ENCODE measurements at places on chromosomes 7 and 10.

- DNase-seq, result no peak
These were observed 183.7 kb downstream of the ELMO1 start for GRCh38 chr7:37265006-37265405.

DNA sequence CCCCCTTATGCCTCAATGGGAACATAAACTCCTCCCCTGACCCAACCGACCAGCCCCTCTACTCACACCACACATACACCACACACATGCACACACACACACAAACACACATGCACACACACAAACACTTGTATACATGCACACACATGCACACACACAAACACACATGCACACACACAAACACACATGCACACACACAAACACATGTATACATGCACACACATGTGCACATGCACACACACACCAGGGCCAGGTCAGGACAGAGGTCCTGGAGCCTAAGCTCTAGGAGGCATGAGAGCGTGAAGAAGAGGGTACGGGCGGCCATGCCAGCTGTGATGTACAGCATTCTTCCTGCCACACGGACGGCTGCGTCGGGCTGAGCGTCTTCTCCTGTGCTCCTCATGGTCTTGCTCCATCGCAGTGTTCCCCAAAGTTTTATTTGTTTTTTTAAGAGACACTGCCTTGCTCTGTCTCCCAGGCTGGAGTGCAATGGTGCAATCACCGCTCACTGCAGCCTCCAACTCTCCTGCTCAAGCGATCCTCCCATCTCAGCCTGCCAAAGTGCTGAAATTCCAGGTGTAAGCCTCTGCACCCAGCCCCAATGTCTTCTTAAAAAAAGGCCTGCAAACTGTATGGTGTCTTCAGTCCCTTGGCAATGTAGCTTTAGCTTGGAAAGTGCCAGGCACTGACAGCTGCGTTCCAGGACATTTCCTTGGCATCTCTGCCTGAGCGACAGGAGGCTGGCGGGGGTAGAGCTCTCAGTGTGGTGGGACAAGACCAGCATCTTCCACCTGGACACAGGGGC is 38.8 kb upstream of the INPP5A start:
- DNase-seq, result no peak

- DNase-seq, result no peak
These were observed 1.5 kb upstream of the H2AZ2 start for GRCh38 chr7:44849259-44849884.

- DNase-seq, result no peak
These were observed 673.1 kb upstream of the PHF14 start for GRCh38 chr7:10300577-10300976.

DNA sequence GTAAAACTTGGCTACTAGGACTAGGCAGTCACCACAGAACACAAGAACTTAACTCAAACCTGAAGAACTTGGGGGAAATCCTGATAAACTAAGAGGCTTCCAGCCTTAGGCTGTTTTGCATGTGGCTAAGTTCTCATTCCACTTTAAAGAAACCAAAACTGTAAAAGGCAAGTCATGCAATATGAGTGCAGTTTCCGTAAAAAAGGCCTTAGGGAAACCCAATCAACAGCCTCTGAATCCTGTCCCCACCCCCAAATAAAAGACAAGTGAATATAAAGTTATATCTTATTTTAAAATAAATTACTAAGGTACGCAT is 95.1 kb downstream of the USP6NL start:
- no peak for DNase-seq

GRCh38 chr7:139844779-139845442 is 15.8 kb downstream of the TBXAS1 start:
- no peak for DNase-seq

GRCh38 chr7:26199301-26200037 is 1.1 kb downstream of the HNRNPA2B1 start:
- peak; percentile 56 for DNase-seq

- no peak for DNase-seq
These were observed 196.7 kb downstream of the HGF start for GRCh38 chr7:81573128-81573527.

DNA sequence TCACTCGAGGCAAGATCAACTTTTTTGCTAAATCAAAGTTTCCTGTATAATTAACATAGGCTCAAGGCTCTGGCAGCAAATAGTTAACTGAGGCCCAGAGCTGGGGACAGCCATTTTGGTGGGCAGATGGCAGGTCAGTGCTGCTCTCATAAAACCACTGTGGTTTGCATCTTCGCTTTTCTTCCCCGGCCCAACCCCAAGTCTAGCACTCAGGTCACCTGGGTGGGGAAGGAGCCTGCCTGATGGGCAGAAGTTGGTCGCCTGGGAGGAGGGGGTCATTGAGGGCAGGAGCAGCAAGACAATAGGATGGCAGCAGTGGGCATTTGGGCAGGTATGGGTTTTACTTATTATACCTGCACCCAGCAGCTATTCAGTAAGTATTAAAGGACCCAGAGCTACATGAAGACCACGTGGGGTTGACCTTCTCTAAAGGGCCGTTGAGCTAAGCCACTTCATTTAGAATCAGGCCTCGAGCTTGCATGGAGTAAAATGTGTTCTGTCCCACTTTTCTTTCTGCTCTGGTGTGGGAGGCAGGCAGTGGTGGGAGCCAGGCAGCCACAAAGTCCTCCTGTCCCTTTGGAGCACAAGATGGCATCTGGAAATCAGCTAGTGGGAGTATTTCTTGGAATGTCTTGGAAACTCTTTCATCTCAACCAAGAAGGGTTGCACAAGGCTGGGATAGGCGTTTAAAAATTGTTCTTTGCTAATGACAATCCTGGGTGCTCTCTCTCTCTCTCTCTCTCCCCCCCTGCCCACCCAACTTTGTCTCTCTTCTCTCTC is 133.4 kb downstream of the SPAG6 start:
- DNase-seq, result no peak

- DNase-seq, result no peak
These were observed 16.4 kb upstream of the RALA start for GRCh38 chr7:39606941-39607340.

DNA sequence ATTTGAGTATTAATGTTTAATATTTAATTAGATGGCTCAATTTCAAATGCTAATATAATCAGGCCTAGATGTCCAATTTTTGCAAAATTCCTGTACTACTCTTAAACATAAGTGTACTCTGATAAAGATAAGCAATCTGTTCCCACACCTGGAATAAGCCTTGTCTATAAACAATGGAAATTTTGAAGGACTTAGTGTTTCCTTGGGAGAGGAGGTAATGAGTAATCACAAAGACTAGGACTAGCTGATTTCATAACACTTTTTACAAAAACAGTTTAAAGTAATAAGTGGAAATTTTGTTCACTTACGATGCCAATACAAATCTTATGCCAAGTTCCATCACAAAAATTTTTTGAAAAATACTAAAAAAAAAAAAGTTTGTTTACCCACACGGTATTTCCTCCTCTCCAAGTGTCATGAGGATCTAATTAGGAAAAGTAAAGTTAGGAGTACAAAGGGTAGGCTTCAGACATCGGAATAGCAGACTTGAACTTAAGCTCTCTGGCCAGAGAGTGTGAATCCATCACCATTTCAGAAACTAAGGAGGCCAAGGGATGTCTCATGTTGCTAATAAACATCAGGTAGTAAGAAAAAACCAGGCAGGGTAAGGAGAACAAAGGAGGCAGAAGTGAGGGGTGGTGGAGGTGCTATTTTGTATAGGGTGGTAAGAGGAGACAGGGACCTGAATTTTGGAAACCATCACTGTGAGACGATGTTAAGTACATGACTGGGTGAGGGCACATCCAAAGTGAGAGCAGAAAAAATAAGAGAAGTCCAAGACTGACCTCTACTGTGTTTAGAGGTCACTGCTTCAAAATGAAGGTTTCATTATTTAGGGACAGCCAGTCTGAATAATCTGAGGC is 61.3 kb downstream of the RAPGEF5 start:
- DNase-seq, result no peak

DNA sequence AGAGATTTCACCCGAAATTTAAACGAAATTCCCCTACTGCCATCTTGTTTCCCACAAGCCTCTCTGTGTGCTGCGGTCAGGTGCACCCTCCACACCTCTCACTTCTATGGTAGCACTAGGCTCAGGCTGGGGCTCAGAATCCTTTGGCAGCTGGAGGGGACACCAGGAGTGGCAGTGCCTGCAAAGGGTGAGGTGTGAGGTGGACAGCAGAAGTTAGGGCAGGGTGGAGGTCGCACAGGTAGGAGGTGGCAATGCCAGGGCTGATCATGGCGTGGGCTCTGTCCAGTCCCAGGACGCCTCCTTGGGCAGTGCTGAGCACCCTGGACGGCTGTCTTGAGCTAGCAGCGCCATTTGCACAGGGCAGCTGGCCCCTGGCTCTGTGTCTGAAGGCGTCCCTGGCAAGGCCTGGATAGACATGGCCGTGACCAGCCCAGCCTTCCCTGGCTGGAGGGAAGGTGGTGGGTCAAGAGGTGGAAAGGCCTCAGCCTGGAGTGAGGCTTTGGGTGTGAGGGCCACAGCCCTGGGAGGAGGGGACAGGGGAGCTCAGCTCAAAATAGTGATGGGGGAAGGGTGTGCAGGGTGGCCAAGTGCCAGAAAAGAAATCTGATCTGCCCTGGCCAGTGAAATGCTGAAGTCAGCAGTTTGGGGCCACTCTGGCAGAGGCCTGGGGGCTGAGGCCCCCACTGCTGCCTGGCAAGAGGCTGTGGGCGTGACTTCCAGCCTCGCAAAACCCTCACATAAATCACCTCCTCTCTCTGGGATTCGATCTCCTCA is 40.0 kb downstream of the ZCCHC24 start:
- DNase-seq, result peak; percentile 89

DNA sequence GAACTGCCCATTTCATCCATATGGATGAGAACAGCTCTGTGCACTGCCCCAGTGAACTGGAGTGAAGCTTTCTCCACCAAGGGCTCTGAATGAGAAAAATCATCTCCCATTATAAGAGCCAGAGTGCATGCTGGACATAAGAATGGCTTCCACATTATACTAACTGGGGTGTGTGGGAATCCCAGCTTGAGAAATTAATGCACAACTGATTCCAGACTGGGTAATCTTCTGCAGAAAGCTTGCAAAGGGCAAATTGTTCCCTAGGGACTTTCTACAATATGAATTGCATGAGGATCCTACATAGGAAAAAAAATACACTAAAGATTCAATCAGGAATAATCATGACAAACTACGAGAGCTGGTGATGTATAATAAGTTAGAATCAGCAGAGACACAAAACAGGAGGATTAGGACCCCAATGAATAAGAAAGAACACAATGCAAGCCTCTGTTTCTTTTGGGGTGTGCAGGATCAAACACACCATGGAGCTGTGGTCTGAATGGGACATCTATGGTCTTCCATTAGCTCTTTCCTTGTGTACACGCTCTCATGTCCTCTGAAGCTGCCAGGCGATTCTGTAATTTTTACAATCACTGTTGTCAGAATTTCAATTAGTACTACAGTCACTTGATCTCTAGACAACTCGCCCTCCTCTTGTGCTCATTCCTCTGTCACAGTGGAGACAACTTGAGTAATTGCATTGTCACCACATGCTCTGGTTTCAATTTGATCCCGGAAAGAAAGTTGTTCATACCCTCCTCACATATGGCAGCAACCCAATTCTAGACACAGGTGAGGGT is 1327.4 kb downstream of the GATA3 start:
- DNase-seq, result no peak

GRCh38 chr7:98078197-98078870 is 28.3 kb upstream of the LMTK2 start:
- no peak for DNase-seq

- DNase-seq, result no peak
These were observed 78.6 kb upstream of the GLCCI1 start for GRCh38 chr7:7889791-7890568.

- DNase-seq, result no peak
These were observed 127.1 kb upstream of the AOAH start for GRCh38 chr7:36851382-36851781.

DNA sequence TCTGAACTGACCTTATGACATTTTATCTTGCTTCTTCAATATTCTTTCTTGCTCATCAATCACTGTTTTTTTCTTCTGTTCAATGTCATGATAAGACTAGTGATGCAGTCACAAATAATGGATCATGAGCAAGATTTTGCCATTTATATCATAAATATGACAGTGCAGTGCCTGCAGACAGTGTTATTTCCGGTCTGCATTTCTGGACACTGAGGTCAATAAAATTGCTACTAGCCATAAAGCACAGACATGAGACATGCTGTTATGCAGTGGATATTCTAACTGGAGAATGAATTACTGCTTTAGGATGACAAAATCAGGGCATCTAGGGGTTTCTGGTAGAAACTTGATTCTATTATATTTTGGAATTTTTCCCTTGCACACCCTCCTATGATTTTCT is 1509.7 kb upstream of the LRRTM3 start:
- DNase-seq, result no peak

GRCh38 chr7:41544241-41544640 is 158.6 kb downstream of the INHBA start:
- no peak for DNase-seq

- no peak for DNase-seq
These were observed 103.5 kb upstream of the PDLIM1 start for GRCh38 chr10:95394161-95394880.

DNA sequence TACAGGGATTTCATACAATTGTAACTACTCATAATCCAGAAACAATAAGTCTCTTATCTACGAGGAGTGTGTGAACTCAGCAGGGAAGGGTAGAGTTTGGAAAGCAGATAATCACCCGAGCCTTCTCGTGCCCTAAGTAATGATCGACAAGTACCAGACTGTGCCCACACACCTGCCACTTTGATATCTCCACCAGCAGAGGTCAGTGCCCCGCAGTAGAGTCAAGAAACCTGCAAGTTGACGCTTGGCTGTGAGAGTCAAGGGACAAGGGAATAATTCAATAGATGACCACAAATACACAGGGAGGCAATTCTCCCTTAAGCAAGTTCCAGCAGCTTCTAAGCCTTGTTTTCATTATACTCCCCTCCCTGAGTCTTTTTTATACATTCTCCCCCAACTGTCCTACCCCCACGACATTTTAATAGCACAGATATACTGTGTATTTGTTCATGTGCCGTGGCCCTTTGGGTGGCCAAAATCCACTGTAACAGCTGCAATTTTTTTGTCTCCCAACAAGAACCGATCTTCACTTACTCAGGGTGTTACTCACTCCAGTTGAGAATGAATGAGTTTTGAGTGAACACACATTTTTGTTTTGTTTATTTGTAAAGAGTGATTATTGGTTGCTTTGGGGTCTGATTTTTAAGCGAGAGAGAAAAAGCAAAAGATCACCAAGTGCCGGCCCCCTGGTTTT is 106.9 kb upstream of the RHEB start:
- peak; percentile 29 for DNase-seq

- no peak for DNase-seq
These were observed 51.2 kb upstream of the KMT2E start for GRCh38 chr7:104962781-104963180.

DNA sequence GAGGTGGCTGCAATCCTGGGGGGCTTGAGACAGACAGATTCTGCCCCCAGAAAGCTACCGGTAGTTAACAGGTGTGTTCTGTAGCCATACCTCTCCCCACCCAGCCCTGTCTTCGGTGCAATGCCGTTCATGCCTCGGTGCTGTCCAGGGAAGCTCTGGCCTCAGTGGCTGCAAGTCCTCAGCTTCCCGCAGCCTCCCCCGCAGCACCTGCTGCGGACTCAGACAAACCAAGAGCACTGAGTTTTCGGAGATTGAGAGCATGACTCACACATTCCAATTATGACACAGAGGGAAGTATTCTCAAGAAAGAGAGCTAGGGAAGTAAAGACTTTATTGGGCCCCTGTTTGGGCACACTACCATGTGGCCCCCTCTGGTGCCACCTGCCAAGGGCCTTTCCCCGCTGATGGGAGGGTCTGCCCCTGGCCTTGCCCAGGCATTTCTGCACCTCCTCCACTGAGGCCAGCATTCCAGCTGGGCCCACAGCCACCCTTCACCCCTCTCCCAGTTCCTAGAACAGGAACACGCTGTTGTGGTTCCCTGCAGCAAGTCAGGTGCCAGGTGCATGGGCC is 30.2 kb upstream of the EZH2 start:
- DNase-seq, result peak; percentile 58

Measured in fibroblast of villous mesenchyme (primary cell).